ENCODE measurements at places on chromosomes 4 and X.

DNA sequence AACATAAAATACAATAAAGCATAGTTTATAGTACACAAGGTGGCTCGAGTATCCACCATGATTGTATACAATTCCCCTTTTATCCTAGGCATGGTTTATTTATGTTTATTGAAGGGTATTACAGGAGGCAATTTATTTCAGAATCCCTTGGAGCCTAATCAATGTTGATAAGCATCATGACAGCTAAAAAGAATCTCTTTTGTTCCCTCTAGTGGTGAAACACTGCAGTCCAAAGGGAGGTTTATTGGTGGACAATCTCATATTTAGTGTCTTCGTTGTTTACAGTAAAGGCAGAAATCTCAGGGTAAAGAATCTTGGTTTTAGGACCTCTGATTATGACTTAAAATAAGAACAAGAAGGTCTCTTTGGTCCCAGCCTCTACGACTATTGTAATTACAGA, 1712.5 kb downstream of the C4orf33 start:
- DNase-seq, result no peak

- DNase-seq, result no peak
These were observed 48.7 kb downstream of the NOP14 start for GRCh38 chr4:2914256-2915126.

GRCh38 chr4:18022572-18023050, 1.1 kb upstream of the LCORL start:
- DNase-seq, result no peak

DNA sequence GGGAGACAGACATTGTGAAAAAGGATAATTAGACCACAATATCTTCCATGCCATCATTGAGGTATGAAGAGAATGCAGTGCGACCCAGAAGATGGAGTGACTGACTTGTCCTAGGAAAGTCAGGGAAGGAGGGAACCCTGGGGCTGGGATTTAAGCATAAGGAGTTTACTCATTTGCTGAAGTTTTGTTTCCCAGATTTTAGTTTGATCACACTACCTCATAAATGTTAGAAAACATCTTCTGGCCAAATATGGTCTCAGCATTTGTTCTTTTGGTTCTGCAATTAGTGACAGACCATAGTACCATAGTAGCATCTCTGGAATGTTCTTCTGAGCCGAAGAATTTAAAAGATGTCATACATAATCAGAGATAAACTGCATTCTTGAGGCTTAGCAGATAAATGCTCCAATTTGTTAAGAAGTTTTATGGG, 96.5 kb upstream of the PGRMC2 start:
- no peak for DNase-seq

GRCh38 chr4:1558205-1558604, 125.9 kb downstream of the FAM53A start:
- no peak for DNase-seq

- no peak for DNase-seq
These were observed 73.1 kb downstream of the METTL14 start for GRCh38 chr4:118758293-118758692.

DNA sequence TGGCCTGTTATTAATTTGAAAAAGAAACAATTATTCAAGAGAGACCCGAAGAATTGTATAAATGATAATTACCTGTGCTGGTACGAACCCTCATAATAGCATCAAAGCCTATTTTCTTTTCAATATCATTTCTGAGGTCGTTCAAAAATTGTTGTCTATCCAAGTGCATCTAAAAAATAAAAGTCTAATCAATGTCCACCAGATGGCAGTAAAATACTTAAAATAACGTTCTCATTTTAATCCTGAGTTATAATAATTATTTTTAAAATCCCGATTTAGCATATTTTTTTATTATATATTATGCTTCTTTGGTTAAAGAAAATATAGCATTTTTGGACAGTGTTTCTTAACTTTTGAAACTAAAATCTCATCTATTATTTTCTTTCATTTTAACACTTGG, 55.7 kb downstream of the METTL14 start:
- DNase-seq, result no peak

DNA sequence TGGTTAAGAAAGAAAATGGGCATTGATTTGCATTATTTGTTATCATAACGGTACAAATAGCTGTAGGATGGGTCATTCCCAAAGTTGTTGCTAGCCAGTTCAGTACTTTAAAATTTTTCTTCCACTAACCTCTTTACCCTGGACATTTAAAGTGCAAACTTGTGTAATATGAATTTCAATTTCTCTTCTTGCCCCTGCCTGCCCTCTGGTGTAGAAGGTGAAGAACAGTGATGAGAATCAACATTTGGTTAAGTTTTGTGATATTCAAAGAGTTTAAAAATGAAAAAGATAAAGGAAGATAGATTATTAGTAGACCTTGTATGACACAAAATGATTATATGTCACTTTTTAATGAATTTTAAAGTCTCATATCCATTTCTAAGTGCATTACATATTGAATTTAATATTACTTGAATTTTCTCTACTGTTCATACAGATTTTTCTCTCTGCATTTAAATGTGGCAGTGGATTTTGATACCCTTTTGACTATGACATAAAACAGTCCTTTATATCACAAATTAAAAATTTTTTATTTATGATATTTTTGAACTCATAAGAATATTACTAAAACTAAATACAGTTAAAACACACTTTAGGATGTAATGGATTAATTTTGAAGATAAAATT, 337.7 kb downstream of the BMPR1B start:
- no peak for DNase-seq

DNA sequence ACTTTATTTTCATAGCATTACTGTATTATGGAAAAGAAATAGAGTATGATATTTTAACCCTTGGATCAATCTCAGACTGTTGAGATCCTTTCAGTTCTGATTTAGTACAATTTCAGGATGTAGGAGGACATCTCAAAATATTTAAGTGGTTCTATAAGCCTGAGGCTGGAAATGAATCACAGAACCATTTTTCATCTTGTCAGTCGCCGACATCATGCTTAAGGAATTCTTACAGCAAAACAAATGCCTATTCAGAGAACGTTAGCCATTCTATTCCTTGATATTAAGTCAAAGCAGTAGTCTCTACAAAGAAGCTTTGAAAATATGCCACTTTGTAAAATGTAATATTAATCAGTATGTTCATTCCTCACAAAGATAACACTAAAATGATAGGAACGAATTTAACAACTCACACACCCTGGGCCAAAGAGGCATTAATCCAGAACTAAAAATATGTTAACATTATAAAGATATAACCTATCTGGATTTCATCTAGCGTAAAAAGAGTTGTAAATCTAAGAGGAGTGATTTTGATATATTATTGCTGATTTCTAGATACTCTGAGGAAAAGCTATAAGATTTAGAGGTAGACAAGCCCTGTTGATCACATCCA, 152.0 kb downstream of the GASK1B start:
- no peak for DNase-seq

GRCh38 chr4:148716431-148717052, 274.3 kb upstream of the NR3C2 start:
- no peak for DNase-seq

DNA sequence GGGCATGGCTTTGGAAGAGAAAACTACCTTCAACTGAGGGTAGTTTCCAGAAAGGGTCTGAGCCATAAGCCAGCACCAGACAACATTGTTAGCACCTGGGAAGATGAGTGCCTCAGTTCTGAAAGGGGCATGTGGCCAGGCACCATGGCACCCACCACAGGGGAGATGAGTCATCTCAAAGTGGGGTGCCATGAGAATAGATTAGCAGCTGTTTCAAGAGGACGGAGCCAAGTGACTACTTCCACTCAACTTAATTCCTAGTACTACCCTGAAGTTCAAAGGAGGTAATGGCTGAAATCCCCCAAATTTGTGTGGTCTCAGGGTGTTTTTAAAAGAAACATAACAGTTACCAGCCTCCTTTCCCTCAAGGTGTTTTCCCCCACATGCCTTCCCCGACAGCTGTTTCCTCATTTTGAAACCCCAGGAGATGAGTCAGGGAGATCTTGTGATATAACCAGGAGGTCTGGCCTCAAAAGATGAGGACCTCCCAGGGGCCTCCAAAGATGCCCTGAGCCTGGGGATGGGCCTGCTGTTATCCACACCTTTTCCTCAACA, 27.8 kb upstream of the FTHL17 start:
- no peak for DNase-seq

DNA sequence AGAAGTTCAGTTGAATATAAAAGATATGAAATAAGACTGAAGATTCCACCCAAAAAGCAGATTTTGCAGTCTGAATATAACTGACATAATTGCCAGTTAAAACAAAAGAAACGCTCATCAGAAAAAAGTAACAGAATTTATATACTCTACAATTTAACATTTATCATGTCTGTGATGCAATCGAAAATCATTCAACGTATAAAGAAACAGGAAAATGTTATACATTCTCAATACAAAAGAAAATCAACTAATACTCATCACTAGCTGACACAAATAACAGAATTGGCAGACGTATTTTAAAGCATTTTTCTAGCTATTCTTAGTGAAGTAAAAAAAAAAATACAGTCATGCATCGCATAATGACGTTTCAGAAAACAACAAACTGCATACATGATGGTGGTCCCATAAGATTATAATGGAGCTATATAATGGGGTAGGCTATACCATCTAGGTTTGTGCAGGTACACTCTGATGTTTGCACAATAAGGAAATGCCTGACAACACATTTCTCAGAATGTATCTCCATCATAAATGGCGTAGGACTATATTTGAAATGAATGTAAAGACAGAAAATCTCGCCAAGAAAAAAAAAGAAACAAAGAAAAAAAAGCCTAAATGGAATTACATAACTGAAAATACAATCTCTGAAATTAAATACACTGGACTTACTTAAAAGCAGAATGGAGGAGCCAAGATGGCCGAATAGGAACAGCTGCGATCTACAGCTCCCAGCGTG, 34.3 kb downstream of the OR13H1 start:
- no peak for DNase-seq

- DNase-seq, result no peak
These were observed 188.5 kb upstream of the TEX13C start for GRCh38 chrX:125131164-125131563.

- DNase-seq, result no peak
These were observed 249.9 kb downstream of the PAPSS1 start for GRCh38 chr4:107470173-107470572.

DNA sequence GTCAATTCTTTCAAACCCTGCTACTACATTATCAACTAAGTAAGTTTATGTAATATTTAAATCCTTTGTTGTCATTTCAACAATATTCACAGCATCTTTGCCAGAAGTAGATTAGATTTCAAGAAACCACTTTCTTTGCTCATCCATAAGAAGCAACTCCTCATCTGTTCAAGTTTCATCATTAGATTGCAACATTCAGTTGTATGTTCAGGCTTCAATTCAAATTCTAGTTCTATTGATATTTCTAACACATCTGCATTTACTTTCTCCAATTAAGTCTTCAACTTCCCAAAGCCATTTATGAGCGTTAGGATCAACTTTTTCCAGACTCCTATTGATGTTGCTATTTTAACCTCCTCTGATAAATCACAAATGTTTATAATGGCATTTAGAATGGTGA, 66.1 kb downstream of the BMP3 start:
- no peak for DNase-seq

- DNase-seq, result no peak
These were observed 57.3 kb upstream of the PRSS12 start for GRCh38 chr4:118410138-118410537.

DNA sequence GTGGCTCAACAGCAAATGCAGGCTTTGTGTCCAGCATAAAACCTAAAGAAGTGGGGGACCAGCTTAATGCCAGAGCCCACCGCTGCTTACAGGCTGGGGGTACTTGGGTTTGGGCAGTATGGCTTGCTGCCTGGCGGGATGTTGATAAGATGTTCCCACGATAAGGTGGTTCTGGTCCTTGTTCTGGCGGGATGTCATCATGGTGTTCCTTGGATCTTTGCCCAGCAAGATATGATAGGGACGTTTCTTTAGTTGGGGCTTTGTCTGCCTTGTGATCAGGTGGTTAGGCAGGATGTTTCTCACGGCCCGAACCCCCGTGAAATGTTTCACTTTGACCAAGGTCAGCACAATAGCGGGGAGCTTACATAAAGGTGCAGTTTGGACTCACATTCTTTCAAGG, 35.3 kb downstream of the PNPLA4 start:
- no peak for DNase-seq

DNA sequence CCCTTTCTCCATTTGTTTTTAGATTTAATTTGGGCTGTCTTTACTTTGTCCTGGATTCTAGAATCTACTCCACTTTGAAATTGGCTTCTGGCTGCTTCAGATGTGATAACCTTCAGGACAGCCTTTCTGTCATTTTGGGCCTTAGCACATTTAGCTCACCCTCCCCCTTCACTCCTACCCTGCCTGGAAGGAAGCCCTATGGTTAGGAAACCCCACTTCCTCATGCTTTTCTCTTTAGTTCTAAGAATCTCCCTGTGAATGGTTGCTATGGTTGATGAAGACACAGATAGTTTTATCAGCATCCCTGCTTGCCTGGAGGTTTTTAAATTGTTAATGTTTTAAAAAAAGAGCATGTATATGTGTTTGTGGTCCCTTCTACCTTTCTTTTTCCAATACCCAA, 100.7 kb upstream of the PTPN13 start:
- DNase-seq, result no peak

DNA sequence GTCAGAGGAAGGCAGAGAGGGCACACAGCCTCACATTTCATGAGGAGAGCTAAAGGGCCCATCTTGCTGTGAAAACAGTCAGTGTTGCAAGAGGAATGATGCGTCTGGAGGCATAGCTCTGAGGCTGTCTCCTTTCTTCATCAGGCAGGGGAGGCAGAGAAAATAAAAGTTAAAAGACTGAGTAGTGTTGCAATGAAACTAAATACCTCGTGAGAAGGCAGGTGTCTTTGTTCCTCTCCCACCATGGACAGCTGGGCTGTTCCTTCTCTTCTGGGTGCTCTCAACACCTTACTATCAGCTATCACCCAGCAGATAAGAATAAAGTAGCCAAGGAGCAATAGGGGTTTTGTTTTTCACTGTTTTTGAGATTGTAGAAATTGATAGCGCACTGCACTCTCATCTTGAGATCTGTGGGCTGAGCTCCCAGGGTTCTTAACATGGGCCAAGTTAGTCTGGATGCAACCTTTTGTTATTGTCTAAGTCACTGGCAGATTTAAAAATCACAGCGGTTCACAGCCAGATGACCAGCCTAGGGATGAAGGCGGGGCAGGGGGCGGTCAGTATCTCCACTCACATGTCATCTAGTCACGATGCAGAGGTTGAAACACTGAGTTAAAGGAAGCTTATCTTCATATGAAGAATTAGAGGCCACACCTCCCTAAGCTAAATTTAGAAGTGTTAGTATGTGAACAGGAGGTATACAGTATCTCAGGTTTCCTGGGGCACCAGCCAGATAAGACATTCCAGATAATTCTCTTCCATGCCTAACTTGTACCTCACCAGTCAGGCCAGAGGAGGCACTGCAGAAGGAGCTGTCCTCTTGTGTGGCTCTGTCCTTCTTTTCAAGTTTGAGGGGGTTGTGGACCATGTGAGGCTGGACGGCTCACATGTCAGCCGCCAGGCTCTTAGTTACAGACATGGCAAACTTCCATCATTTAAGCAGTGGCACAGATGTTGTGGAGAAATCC, 36.9 kb downstream of the PARM1 start:
- no peak for DNase-seq
